Esophagus squamous epithelium (tissue), 5 donors: ENCODE measurements at places on chromosomes 3 and 15.

- DNase-seq = no peak
Observed at GRCh38 chr3:39142067-39142466, 11.3 kb downstream of the CSRNP1 start.

GRCh38 chr3:156492801-156493261 lies 62.1 kb downstream of the SSR3 start:
- no peak for DNase-seq

- DNase-seq = no peak
Observed at GRCh38 chr3:5160940-5161858, 26.3 kb upstream of the EDEM1 start.

DNA sequence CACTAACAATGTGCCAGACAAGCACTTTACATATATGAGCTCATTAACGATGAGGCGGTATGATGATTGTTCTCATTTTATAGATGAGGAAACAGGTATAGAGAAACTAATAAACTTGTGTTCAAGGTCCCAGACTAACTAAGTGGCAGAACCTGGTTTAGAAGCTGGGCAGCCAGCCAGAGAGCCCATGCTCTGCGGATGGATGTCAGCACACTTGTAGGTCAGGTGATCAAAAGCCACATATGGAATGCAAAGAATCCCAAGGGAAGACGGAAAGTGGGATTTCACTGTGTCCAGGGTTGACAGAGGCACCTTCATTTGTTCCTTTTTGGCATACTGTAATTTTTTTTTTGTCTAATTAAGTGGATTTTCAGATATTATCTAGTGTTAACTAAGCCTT lies 103.7 kb downstream of the EFL1 start:
- no peak for DNase-seq
